ENCODE measurements at places on chromosomes 7 and 10. TPM values are rescaled to one million over a fixed set of nuclear protein-coding genes. Genes with fewer than 3 reads are reported as not detected.

DNA sequence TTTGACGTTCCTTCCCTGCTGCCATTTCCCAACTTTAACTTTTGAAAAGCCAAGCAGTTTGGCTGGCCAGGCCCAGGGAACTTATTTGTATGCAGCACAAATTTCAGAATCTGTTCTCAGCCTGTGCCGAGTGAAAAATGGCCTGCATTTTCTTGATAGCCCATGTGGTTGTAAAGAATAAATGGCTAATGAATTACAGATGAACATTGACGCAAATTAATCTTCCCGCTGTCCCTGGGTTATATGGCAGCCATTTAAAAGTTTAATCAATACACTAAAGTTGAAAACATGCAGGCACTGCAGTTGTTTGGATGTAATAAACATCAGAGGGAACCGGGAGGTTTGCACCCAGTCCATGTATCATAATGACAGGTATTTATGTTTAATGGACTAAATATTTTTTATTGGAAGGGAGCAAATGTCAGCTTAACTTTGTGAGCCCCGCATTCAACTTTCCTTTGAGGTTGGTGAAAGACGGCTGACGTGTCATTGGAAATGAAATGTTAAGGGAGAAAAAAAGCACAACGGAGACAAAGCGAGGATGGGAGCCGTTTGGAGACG lies 1092.4 kb downstream of the LRMDA start:
- H3K27ac ChIP-seq: no peak overlapping the region
- no peaks in the 10 kb centered on the region for H3K36me3 ChIP-seq
- H3K4me3 ChIP-seq: no peak overlapping the region
- H3K27me3 ChIP-seq: no peaks in the 10 kb centered on the region
- no peak for DNase-seq

GRCh38 chr10:52256832-52257691 lies 57.0 kb upstream of the DKK1 start:
- peak overlapping the region; percentile 44 for H3K27ac ChIP-seq
- no peaks in the 10 kb centered on the region for H3K27me3 ChIP-seq
- H3K36me3 ChIP-seq: no peaks in the 10 kb centered on the region
- H3K4me1 ChIP-seq: no peaks in the 10 kb centered on the region
- no peak overlapping the region for H3K4me3 ChIP-seq
- DNase-seq: no peak

- H3K27me3 ChIP-seq: no peaks in the 10 kb centered on the region
- no peak overlapping the region for H3K4me3 ChIP-seq
- H3K27ac ChIP-seq: no peak overlapping the region
- DNase-seq: no peak
- H3K4me1 ChIP-seq: no peaks in the 10 kb centered on the region
These were observed 75.9 kb upstream of the SLC26A5 start for GRCh38 chr7:103521937-103522336.

- no peak overlapping the region for H3K27ac ChIP-seq
- no peak overlapping the region for H3K4me3 ChIP-seq
- H3K4me1 ChIP-seq: no peaks in the 10 kb centered on the region
- DNase-seq: no peak
- no peaks in the 10 kb centered on the region for H3K27me3 ChIP-seq
These were observed 81.8 kb downstream of the COBL start for GRCh38 chr7:51234609-51235308.

DNA sequence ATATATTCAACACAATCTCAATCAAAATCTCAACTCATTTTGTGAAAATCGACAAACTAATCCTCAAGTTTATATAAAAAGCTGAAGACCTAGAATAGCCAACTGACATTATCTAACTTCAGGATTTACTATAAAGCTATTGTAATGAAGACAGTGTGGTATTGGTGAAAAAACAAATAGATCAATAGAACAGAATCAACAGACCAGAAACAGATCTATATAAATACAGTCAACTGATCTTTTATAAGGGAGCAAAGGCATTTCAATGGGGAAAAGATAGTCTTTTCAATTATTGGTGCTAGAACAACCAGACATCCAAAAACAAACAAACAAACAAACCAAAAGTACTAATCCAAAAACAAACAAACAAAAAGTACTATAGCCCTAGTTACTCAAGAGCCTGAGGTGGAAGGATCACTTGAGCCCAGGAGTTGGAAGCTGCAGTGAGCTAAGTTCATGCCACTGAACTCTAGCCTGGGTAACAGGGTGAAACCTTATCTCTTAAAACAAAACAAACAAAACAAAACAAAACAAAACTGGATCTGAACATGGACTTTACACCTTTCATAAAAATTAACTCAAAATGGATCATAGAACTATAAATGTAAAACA lies 26.6 kb upstream of the AKR1D1 start:
- H3K27me3 ChIP-seq: no peaks in the 10 kb centered on the region
- no peaks in the 10 kb centered on the region for H3K4me1 ChIP-seq
- DNase-seq: no peak

GRCh38 chr7:134388336-134389019 lies 70.4 kb downstream of the AKR1B1 start:
- no peak overlapping the region for H3K27ac ChIP-seq
- H3K4me1 ChIP-seq: no peaks in the 10 kb centered on the region
- no peak overlapping the region for H3K4me3 ChIP-seq
- H3K36me3 ChIP-seq: no peaks in the 10 kb centered on the region

CLCN1 gene
- total RNA-seq: not detected

TMEM273 gene
- total RNA-seq: 52.3 TPM

VSTM2A gene
- not detected for total RNA-seq

LRRD1 gene
- not detected for total RNA-seq

MKI67 gene
- total RNA-seq: 7.2 TPM

WNT16 gene
- total RNA-seq: not detected

SLIT1 gene
- total RNA-seq: 0.30 TPM
